ENCODE measurements at places on chromosomes 7 and 10. TPM values are rescaled to one million over a fixed set of nuclear protein-coding genes. Genes with fewer than 3 reads are reported as not detected.

Gene MYOZ1
- total RNA-seq, result not detected

Gene SRGN
- total RNA-seq, result 16.2 TPM

Gene ZPBP
- not detected for total RNA-seq

Gene VKORC1L1
- total RNA-seq, result 27.8 TPM

Gene POLR2J2
- total RNA-seq, result 3.2 TPM

Gene ADAP1
- total RNA-seq, result 32.0 TPM

Gene SPDYE16
- total RNA-seq, result 0.25 TPM

Gene HOXA7
- not detected for total RNA-seq

Gene C10orf62
- not detected for total RNA-seq

Data from temporal lobe (tissue), 4 donors.